ENCODE measurements at places on chromosomes 6 and 20.
A peak's percentile ranks its signal among the peaks of the same experiment; 100 is the strongest.

- DNase-seq = no peak
These were observed 73.7 kb upstream of the RREB1 start for GRCh38 chr6:7034055-7034454.

GRCh38 chr6:155219299-155219698 lies 44.5 kb upstream of the CLDN20 start:
- DNase-seq = no peak

DNA sequence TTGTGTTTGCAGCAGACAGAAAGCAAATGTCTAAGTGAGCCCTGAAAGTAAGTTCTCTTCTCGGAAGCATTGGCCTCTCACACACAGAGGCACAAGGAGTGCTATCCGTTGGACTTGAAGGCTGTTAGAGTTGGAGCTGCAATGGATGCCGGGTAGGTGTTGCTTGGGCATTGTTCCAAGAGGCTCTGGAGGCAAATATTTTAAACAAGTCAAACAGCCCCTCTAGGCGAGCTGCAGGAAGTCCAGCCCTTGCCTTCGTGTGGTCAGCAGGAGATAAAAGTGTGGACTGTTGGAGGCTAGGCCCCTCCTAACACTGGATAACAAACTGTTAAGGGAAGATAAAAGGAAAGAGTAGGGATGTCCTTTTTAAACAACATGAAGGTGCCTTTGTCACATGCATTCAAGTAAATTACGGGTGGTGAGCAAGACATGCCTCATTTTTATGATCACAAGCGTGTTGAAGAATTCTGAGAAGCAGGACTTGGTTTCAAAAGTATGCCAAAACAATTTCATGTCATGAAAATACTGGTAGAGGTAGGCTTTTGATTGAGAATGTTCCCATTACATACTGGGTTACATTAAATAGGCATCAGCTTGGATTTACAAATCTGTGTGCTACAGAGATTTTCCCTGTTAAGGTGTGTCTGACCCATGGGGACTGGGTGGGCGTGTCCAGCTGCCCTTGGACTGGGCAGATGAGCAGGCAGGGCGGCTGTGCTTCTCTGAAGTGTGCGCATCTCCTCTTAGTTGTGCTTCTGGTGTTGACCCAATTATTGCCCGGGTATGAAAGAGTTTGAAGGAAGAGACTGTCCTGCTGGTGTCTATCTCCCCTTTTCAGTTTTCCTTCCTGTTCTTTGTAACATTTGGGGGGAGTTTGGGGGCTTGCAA lies 57.5 kb downstream of the RREB1 start:
- DNase-seq = peak; percentile 32

DNA sequence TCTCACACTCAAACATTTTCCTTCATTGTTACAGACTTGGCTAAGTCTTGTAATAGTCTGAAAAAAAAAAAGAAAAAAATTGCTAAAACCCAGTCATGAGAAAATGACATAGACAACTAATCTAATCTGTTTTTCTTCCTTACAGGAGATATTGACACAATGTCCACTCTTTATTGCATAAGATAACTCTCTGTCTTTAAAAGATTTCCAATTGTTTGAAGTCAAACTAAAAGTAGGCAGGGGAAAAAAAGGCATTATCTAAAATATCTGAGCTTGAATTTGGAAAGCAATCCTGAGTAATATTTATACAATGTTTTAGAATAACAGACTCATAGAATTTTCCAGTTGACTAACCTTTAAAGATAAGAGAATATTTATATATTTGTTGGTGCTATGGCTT lies 233.0 kb upstream of the CEP162 start:
- no peak for DNase-seq

- DNase-seq = no peak
These were observed 378.1 kb upstream of the MAN1A1 start for GRCh38 chr6:119727504-119728219.

Measured in EL (cell line).